Activated CD8-positive, alpha-beta memory T cell treated with anti-CD3 and anti-CD28 coated beads for 1 hour (primary cell): ENCODE measurements at places on chromosomes 5 and 9.

DNA sequence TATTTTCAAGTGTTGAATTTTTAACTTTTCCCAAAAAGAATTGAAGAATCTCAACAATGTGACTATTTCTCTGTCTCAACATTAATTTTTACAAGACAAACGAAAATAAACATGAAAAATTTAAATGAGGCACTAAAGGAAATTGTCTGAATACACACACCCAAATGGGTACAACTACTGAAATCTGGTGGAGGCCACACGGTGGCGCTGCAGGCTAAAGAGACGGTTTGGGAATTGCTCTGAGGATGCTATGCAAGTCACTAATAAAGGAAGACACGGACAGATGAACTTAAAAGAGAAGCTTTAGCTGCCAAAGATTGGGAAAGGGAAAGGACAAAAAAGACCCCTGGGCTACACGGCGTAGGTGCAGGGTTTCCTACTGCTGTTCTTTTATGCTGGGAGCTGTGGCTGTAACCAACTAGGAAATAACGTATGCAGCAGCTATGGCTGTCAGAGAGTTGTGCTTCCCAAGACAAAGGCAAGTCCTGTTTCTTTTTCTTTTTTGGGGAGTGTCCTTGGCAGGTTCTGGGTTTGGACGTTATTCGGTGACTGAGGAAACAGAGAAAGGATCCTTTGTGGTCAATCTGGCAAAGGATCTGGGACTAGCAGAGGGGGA lies at the start of gene PCDHB10:
Gene PCDHB10, plus strand, starts transcription at position 244 of the 616 bp plus-strand sequence. Its CDS starts 200 bp downstream, at position 444.
- no peak for DNase-seq

DNA sequence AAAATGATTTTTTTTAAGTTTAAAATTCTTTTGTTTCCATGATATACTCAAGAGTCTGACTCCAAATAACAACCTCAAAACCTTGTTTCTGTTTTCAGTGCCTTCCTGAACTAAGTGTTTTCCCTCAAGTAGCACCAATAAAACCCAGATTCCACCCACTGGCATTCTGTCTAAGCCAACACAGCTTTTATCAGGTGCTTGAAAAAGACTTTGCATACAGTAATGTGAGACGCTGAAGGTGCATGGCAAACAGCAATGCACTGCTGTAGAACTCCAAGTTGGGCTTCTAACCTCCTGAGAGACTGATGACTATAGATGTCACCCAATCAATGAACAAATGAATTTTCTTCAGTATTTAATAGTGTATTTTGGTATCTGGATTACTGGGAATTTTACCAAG lies 95.7 kb downstream of the NFIB start:
- no peak for DNase-seq

- no peak for DNase-seq
These were observed 148.3 kb upstream of the MSX2 start for GRCh38 chr5:174576042-174576441.

GRCh38 chr9:12784461-12785259 lies 9.8 kb downstream of the LURAP1L start:
- DNase-seq: no peak

- no peak for DNase-seq
These were observed 47.7 kb downstream of the LHFPL2 start for GRCh38 chr5:78600687-78601414.

DNA sequence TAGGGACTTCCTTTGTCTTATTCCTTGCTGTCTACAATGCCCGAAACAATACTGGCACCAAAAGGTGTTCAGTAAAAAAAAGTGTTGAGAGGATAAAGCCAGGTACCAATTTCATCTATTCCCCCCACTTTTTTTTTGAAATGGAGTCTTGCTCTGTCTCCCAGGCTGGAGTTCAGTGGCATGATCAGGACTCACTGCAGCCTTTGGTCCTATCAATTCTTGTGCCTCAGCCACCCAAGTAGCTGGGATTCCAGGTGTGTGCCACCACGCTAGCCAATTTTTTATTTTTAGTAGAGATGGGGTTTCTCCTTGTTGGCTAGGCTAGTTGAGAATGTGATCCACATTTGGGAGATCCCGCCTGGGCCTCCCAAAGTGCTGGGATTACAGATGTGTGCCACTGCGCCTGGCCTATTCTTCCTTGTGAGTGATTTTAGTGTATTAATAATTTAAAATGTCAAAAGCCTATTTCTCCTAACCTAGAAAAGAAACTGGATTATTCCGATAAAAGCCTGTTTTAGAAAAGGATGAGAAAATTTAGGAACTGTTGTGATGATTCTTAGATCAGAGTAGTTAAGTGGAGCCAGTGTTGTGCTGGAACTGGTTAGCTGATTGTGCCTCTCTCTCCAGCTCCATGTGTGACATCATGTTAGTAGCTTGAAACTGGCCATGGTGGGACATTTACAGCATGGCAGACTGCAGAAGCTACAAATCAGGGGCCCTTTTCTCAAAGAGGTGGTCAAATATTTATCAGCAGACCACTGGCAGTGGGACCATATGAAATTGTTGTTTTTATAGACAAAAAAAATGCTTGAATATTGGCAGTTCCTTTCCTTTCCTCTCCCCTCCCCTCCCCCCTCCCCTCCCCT lies 14.3 kb downstream of the CDC42SE2 start:
- no peak for DNase-seq

- DNase-seq: no peak
These were observed 230 bp downstream of the SLC44A1 start for GRCh38 chr9:105244734-105245028.

GRCh38 chr5:92237896-92238295 lies 854.8 kb upstream of the ARRDC3 start:
- no peak for DNase-seq

DNA sequence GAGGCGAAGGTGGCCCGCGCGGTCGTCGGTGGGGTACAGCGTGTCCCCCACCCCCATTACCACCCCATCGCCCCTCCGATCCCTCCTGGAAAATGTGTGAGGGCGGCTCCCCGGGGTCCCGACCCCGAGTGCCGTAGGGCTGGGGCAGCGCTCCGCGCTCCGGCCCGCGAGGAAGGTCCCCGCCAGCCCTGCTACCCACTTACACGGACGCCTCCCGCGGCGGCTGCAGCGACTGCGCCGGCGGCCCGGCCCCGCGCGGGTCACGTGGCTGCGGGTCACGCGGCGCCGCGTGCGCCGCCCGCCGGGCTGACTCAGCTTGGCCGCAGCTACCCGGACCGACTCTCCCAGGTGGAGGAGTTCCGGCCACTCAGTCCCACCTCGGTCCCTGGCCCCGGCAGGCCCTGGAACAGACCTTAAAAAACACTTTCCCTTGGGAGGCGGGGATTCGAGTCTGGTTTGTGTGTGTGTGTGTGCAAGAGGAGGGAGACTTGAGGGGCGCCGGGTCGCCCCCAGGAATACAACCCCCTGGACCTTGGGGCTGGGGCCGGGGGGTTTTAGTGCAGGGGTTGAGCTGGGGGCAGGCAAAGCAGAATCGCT lies at the start of gene GNPDA1:
Gene GNPDA1, minus strand, starts transcription at position 236 of the 597 bp plus-strand sequence. CDS start 992 bp downstream, outside the sequence.
- DNase-seq: peak; percentile 52

DNA sequence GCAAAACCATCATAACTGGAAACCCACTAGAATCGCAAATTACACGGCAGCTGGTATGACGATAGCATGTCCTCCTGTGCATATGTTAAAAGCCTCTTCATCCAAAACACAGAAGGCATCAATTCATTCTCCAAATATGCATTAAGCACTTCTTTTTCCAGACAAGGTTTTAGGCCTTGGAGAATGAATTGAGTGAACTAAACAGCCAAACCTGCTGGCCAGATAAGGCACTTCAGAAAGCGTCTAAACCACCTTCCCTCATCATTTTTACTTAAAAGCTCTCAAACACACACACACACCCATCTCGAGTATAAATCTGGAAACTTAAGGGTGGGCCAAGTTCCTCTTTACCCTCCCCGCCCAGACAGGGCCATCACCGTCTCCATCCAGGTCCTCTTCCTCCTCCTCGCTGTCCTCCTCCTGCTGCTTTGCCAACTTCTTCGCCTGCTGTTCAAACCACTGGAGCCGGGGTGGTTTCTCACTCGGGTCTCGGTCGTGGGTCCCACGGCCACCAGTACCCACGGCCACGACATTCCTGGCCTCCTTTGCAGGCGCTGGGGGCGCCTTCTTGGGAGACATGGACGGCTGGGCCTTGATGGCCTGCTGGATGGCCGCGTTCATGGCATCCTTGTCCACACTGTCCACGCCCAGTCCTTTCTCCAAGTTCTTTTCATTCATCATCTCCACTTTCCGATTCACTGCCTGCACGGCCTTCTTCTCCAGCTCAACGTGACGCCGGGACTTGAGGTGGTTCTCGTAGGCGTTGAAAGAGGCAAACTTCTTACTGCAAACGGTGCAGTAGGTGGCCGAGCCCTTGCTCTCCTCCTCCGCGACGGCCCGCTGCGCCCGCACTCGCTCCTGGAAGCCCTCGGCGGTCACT lies 696 bp downstream of the ZNF622 start:
- DNase-seq: no peak

- no peak for DNase-seq
These were observed 304.7 kb downstream of the KIAA0825 start for GRCh38 chr5:94313696-94314095.

DNA sequence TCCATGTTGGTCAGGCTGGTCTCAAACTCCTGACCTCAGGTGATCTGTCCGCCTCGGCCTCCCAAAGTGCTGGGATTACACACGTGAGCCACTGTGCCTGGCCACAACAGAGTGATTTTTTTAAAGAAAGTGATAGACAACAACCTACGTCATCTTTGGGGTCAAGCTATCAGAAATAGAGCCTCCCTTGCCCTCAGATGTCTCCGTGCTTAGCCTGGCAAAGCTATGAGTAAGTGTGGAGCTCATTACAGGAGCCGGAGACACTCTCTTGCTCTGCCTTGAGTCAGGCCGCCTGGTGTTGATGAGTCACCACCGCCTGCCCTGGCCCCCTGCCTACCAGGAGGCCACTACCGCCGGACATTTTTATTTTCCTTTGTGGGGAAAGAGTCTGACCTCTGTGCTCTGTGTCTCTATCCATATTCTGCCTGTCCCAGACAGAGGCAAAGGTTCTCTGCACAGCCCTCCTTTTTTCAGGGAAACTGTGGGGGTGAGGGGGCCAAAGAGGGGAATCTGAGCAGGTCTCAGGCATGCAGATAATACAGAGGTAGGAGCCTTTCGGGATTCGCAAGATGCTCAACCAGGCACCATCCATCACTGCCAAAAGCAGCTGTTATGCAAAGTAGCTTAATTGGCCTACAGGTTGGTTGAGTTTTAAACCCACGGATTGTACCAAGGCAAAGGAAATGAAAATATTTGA lies 123.7 kb upstream of the CPEB4 start:
- DNase-seq: no peak

DNA sequence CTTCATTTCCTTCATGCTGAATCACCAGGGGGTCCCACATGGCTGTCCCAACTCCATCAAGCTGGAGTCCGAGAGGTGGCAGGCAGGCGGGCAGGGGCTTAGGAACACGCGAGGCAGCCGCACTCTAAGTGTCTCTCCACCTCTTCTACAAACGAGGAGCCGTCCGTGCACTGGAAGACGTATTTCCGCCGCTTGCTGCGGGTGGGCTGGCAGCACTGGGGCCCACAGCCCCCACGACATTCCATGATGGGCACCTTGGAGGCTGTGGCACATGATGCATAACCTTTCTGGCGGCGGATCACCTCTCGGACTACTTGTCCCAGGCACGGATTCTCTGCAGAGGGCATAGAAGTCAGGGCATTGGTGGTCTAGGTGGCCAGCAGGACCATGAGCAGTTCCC lies 87.2 kb upstream of the PANK3 start:
- DNase-seq: no peak

DNA sequence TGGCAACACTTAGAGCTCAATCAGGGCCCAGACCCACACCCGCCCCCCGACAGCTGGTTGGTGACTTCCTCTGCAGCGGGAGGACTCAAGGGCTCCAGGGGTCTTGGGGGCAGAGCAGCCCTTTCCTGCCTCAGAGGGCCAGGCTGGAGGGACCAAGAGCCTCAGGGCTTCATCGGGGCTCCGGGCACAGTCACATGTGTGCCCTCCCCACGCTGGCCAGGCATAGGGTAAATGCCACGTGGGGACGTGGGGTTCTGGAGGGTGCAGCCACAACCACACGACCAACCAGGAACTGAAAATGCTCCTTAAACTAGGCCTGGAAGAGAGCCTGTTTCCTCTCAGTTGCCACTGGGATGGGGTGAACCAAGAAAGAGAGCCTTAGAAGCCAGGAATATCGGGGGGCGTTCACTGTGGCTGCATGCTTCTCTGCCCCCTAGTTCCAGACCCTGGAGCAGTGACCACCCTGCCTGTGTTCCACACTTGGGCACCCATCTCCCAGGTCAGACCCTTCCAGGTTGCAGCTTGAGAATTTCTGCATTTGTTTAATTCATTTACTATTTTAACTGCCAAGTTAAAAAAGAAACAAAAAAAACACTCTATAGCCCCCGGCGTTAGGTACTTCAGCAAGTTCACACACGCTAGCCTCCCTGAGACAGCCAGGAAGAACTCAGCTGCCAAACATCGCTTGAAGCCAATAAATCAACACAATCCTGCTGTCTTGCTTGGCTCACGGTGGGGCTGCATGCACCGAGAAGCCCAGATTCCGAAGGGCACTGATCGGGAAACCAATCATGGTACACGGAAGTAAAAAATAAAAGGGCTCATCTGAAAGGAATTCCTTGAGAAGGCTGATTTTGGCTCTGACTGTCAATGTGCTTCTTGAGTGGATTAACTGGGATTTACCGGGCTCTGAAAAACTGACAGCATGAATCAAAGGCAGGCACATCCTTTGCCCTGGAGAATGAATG lies 56.1 kb upstream of the PHYKPL start:
- DNase-seq: no peak

- DNase-seq: no peak
These were observed 67.1 kb downstream of the LNPEP start for GRCh38 chr5:97002983-97003382.

DNA sequence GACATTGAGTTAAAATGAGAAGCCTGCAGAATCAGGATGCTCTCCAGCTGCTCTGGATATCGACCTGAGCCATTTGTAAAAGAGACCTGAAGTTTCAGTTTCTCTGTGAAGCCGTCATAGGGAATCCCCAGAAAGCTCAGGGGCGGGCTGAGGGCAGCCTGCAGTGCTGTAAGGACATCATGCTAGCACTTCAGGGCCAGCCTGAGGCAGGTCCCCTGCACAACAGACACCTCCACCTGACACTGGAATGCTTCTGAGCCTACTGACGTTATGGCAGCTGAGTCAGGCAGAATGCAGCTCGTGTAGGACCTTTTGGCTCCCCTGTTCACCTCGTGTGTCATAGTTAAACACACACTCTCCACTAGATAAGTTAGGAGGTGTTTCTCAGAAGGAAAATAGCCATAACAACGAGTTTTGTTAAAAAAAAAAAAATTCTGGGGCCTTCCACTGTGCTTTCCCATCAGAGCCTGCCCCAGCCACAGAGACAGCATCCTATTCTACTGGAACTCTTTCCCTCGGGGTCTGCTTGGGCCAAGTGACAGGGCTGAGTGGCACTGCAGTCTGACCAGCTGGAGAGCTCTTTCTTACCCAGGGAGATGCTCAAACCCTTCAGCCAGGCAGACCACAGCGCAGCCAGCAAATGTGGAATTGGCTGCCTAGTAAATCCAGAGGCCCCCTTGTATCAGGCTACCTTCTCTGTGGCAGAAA lies 354.9 kb downstream of the DIRAS2 start:
- DNase-seq: no peak

DNA sequence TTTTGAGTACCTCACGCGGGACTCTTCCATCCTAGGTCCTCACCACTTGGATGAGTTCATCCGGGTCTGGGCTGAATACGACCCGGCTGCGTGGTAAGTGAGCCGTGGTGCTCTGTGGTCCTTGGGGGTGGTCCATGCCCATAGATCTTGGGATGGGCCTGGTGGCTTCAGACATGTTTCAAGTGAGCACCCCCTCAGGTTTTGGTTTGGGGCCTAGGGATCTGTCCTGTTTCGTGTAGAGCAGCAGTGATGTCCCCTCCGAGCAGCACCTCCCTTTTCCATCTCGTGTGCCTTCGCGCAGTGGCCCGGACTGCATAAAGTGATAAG lies 218.9 kb downstream of the CACNA1B start:
- DNase-seq: no peak

- DNase-seq: no peak
These were observed 61.8 kb downstream of the PFDN1 start for GRCh38 chr5:140240987-140241706.

GRCh38 chr5:96936431-96937320 lies 796 bp downstream of the LNPEP start:
- no peak for DNase-seq
